Breast epithelium (tissue), 4 donors: ENCODE measurements at places on chromosomes 7 and 10.
A peak's percentile ranks its signal among the peaks of the same experiment; 100 is the strongest.

- no peak for DNase-seq
These were observed 35.5 kb downstream of the GPR141 start for GRCh38 chr7:37719077-37719476.

DNA sequence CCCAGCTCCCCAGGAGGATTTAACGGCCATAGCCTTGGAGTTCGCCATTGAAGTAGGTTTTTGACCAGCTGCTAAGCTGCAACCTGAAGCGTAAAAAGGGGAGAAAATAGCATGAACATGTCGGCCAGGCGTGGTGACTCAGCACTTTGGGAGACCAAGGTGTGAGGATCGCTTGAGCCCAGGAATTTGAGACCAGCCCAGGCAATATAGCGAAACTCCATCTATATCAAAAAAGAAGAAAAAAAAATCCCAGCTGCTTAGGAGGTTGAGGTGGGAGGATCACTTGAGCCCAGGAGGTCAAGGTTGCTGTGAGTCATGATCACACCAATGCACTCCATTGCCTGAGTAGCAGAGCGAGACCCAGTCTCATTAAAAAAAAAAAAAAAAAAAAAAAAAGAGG, 32.2 kb upstream of the MCU start:
- DNase-seq: no peak

DNA sequence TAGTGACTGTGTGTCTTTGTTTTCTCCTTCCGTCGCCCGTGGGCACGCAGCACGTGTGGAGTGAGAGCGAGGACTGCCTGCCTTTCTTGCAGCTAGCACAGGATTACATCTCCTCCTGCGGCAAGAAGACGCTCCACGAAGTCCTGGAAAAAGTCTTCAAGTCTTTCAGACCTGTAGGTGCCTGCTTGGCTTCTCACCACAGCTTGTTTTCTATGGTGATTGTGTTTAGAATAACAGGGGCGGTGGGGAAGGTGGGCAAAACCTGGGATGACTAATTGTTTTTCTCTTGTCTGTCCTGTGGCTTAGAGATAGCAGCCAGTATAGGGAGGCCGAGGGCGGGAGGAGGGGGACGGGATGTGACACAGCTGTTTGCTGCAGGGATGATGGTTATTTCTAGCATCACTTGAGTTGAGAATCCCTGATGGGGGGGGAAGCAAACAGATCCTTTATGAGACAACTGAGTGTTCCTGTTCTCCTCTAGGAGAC, 11.4 kb downstream of the MTURN start:
- DNase-seq: no peak

GRCh38 chr10:69960988-69961880, 91.4 kb upstream of the MACROH2A2 start:
- DNase-seq: no peak

- DNase-seq: no peak
These were observed 856.3 kb downstream of the XPNPEP1 start for GRCh38 chr10:109067031-109067430.

DNA sequence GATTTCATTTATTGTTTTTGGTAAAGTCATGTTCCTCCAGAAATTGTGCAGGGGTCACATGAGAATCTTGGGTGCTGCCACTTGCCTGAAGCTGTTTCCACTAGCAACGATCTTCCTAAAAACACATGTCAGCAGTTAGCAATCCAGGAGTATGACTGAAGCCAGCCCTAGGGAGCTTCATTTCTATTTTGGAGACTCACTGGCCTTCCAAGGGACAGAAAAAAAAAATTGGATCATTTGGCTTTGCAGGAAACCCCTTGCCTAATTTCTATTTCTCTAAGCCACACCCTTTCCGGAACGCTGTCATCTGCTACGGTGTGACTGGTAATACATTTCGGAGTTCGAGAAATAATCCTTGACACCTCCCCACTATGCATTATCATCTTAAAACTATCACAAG, 204.7 kb downstream of the TAX1BP1 start:
- DNase-seq: no peak

DNA sequence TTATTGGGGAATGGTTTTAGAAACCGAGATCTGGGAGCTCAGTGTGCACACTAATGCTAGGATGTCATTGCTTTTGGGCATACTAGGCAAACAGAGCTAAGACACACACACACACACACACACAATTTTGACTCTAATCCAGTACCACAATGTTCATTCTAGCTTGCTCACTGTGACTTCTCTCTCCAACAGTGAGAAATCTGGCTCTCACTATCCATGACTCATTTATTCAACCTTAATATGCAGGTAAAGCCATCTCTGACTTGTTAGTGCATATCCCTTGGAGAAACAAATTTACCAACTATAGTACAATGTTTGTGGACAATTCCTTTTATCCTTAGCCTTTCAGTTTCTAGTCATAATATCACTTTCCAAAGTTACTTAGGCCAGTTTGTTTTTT, 5.9 kb upstream of the BMS1 start:
- DNase-seq: no peak

DNA sequence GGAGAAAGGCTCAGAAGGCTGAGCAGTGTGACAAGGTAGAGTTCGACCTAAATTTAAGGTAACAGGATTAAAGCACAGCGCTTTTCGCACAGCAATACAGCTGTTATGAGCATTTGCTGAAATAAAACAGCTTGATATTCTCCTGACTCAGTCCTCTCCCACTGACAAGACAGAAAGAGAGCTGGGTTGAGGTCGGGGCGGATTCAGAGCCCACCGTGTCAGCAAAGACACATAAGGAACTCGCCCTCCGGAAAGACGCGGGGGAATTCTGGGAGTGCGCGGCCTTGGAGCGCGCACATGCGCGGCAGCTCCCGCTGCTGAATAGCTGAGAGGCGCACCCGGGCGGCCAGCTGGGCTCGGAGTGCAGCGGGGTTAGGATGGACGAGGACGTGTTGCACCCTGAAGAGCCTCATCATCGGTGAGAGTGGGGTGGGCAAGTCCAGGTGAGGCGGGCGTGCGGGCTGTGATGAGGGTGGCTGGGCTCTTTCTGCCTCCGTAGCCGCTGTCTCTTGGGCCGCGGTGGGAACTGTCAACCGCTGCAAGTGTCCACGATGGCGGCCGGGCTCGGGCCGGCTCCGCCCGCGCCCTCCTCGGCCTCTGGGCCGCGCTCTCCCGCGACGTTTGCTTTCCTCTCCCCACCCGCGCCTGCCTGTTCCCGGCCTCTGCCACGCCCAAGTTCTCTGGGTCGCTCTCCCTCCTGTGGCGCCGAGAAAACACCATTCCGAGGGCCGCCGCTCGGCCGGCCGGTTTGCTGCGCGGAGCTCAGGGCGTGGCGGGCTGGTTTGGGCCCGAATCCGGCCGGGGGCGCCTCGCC, 120.6 kb downstream of the LYZL1 start:
- peak; percentile 51 for DNase-seq
